ENCODE measurements at places on chromosomes 5 and 9.

GRCh38 chr9:1837453-1838084 lies 177.6 kb upstream of the SMARCA2 start:
- DNase-seq = peak; percentile 17

DNA sequence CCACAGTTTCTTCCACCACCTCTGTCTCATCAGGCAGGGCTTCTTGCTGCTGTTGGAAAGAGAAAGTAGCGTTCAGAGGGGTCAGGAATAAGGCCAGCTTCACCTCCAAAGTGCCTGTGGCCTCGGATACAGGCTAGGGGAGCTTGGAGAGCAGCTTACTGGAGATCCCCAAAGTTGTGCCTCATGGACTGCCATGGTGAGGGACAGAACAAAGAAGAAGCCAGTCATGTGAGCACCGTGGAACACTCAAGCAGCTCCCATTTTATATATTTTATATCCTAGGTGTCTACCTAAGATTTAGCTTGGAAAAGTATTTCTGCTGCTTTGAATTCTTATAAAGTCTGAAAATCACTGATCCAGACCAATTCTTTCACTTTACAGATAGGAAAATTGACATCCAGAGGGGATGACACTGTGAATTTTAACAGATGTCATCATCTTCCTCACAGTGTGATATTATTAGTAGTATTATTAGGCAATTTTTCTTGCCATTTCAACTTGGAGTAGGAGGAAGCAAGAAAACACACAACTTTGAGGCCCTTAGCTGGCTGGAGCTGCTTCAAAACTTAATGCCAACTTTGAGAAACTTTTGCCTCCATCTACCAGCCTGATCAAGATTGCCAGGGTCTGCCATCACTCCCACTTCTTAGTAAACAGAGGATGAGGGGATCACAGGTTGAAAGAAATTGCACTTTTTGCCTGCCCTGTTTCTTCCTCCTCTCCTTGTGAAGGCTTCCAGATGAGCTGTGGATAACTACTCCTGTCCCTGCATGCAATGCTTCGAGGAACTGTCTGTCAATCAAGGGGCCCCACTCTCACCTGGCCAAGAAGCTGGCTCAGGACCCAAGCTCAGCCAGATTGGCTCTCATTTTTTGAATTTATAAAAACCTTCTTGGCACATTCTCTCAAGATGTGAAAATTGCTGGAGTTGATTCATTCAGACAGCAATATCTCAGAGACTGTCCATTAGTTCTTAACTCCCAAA lies 11.8 kb downstream of the SPARC start:
- no peak for DNase-seq

DNA sequence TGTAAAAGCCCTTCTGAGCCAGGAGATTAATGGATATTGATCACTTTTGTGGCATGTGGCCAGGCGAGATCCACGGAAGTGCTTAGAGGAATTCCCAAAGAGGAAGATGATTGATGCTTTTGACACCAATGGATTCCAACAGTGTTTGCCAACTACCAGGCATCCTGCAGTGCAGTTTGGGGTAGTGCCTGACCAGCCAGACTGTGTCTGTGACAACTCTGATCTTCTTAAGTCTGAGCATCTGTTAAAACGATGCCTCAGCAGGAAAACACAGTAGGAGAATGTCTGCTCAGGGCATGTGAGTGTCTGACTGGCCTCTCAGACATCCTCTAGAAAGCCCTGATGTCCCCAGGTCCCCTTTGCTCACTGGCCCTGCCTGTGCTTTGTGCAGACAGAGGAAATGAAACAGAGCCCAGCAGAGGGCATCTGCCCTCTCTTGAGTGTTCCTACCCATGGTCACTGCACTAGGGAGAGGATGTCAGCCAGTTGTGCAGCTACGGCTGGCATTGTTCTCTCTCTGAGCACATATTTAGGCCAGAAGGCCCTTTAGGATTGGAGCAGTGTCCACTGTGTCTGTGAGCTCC lies 57.0 kb downstream of the TRPC7 start:
- DNase-seq = no peak

DNA sequence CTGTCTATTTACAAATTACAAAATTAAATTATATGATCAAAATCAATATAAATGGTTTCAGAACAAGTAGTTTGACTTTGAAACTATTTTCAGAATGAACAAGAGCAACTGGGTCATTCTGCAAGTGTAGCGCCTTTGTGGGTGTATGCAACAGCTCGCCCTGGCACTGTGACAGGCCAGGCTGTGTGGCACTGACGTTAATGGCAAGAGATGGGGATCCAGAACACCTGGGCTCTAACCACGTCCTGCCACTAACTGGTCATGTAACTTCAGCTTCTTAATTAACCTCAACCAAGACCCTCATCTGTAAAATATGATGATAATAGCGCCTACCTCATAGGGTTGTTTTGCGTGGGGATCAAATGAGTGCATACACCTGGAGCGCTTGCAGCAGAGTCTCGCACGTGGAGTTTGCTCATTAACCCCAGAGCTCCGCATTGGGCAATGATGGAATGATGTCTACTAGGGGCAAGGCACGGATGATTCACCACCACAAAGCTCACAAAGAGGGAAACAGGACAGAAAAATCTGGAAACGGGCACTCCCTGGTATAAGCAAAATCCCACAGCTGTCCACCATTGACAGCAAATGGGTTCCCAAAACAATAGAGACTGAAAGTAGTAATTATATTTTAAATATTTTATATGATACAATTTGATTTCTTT lies 639.4 kb downstream of the SEMA5A start:
- DNase-seq = no peak

DNA sequence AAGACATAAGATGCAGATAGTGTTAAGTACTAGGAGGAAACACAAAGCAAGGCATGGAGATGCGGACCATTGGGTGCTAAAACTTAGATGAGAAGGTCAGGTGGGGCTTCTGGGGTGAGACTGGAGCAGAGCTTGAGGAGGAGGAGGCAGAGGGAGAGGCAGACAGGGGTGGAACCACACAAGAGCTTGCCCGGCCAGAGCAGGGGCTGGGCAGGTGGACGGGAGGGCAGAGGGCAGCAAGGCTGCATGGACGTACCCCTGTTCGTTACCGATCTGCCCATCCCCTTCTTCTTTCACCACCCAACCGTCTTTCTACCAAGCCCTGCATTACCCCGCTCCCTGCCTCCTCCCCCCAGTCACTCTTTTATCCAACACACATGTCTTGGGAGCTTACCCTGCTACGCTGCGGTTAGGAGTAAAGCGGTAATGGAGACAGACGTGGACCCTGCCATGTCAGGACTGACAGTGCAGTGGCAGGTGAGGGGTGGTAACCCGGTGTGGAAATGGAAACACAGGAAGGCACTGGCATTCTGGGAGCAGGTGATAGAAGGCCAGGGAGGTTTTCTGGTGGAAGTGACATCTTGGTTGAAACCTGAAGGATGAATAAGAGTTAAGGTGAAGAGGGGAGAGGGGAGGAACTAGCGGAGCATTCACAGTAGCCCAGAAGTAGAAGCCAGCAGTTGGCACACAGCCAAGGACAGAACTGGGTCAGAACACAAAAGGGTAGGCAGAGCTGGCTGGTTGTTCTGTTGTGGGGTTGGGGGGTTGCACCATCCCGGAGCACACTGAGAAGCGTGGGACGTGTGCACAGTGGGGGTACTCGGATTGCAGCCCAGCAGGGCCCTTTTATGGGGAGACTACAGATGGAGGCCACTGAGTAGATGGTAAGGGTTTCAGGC lies 167.2 kb downstream of the CACNA1B start:
- peak; percentile 13 for DNase-seq

DNA sequence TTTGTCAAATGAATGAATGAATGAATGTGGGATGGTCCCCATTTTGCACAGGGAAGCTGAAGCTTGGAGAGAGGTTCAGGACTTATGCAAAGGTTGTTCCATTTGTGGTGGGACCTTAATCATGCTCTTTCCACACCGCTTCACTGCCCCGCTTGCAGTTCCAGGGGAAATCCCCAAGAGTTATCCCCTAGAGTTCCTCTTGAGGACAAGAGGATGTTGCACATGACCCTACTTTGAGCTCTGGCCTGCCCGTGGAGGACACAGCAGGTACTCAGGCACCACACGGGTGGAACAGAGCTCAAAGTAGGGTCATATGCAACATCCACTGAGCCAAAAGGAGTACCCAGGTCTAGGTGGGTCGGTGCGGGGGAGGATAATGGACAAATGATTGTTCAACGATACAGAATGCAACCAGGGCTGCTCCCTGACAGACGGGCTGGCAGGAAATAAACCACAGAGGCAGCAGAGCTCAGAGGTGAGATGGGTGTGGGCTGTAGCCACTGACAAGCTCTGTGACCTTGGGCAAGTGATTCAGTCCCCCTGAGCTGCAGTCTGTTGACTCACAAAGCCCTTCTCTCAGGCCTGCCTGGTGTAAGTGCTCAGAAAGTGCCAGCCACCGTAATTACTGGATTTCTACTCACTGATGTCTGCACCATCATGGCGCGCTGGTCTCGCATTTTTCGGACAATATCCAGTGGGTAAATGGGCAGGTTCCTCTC lies 60.3 kb upstream of the EPB41L4B start:
- DNase-seq = no peak

- no peak for DNase-seq
These were observed 23.0 kb downstream of the KIAA0825 start for GRCh38 chr5:94595281-94595840.

DNA sequence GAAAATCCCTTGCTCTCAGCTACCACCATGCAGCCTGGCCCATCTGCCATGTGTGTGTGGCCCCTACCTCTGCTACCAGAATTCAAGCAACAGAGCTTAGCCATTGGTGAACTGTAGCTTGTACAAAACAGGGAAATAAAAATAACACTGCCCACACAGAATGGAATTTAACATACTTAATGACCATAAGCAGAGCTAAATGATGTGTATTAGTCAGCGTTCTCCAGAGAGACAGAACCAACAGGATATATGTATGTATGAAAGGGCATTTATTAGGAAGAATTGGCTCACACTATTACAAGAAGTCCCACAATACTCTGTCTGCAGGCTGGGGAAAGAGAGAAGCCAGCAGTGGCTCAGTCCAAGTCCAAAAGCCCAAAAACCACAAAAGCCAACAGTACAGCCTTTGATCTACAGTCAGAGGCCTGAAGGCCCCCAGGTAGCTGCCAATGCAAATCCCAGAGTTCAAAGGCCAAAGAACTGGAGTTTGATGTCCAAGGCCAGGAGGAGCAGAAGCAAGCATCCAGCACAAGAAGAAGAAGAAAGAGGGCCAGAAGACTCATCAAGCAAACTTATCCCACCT lies 318.8 kb downstream of the DNAH5 start:
- DNase-seq = no peak

DNA sequence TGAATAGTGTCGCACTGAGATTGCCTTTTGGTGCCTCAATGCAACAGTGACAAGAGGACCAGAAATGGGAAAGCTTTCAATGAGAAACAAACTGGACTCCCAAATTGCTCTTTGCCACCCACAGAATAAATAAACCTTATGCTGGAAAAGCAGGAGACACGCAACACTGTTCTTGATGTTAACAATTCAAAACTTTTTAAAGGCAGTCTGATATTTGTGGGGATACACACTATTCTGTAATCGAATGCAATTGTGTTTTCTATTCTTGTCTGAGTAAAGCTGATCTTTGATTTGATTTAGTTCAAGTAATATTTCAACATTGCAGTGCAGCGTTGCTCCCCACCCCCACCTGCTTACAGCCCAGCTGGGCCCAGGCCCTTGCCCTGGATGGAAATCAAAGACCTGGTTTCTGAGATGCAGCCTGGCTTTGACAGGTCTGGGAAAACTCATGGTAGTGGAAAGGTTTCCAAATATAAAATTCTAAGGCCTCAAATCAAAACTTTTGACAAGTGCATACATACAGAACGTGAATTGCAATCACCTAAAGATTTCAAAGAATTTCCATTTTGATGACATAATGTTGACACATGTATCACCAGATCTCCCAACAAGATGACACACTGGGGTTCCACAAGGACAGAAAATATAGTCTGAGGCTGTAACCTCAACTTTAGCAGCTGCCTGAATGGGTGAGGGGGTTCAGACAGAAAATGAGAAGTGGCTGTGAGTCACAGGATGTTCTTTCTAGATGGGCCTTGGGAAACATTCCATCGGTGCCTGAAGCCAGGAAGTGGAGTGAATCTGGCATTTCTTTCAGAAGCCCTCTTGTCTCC lies 55.1 kb downstream of the ABCA1 start:
- DNase-seq = no peak

All from activated CD4-positive, alpha-beta memory T cell treated with anti-CD3 and anti-CD28 coated beads, Interleukin-2, amount 10 ng/mL, durations not matched to agents 7 days and 5 days (primary cell).